SK-N-MC (cell line): ENCODE measurements at places on chromosomes 3 and 15.
A peak's percentile ranks its signal among the peaks of the same experiment; 100 is the strongest.

- DNase-seq, result no peak
Observed at GRCh38 chr3:58341376-58341775, 8.7 kb downstream of the PXK start.

DNA sequence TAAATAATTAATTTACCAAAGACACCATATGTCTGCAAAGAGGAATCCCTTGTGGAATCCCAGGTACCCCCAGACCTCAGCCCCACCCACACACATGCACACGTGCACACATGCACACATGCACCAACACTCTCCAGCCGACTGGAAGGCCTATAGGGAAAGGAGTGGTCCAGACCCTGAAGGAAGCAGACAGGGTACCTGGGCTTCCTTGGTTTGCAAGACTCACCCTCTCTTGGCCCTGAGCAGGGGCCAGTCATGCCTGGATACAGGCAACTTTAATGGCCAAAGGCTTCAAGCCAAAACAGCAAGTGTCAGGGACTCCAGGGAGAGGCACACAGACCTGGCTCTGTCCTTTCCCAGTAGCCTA is 8.9 kb upstream of the HAPLN3 start:
- DNase-seq, result no peak

- DNase-seq, result no peak
Observed at GRCh38 chr3:46858456-46858855, 4.8 kb downstream of the MYL3 start.

GRCh38 chr15:68097029-68097428 is 42.9 kb downstream of the PIAS1 start:
- no peak for DNase-seq

DNA sequence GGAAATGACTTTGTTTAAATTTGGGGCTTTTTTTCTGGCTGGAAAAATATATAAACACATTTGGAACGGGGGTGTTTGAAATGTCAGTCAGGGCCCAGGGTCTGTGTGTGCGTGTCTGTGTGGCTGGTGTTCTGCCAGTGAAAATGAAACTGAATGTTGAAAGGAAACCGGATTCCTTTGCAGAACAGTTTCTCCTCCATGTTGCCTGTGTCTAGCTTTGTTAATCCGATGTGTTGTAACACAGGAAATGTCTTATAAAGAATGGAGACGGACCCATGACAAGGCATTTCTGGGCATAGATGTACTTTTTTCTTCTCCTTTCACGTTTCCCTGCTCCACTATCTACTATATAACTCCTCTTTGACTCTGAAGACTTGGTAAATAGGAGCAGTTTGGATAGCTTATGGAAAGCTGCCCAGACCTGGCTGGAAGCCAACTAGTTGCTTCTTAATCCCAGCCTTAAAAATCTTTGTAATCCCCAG is 2.8 kb downstream of the SQOR start:
- DNase-seq, result peak; percentile 44
